ENCODE measurements at places on chromosomes 6 and 20. TPM values are rescaled to one million over a fixed set of nuclear protein-coding genes. Genes with fewer than 3 reads are reported as not detected.

Gene CLVS2
- not detected for total RNA-seq

Gene CDSN
- total RNA-seq, result not detected

Gene ADGRF4
- total RNA-seq, result 0.28 TPM

Gene CCHCR1
- total RNA-seq, result 19.0 TPM

Gene KHDC1L
- total RNA-seq, result not detected

Gene GNRH2
- total RNA-seq, result not detected

Gene POU3F2
- not detected for total RNA-seq

Gene SLPI
- total RNA-seq, result not detected

Gene CALHM5
- 17.2 TPM for total RNA-seq

Gene CLPSL2
- total RNA-seq, result not detected

Gene NT5E
- total RNA-seq, result 306 TPM
